ENCODE measurements at places on chromosomes 5 and 9.

GRCh38 chr9:127323393-127323792, 58.8 kb downstream of the GARNL3 start:
- DNase-seq = no peak

GRCh38 chr9:70053864-70054263, 10.2 kb downstream of the MAMDC2 start:
- DNase-seq = no peak

- DNase-seq = no peak
Measured at GRCh38 chr9:78769690-78770089, 472.8 kb downstream of the PSAT1 start.

DNA sequence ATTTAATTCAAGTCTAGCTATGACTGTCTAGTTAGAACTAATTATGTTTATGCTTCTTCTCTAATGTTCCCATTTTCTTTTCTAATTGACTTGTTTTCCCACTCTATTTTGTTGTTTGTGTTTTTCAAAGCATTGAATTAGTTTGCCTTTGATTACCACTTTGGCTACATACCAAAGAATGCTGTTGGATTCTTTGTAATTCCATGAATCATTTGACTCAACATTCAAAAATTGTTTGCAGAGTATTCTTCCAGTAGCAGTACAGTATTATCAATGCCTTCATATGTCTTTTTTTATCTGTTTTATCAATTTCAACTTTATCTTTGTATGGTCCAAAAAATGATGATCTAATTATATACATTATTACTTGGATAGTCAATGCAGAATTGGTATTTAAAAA, 288.7 kb downstream of the RFX3 start:
- DNase-seq = no peak

DNA sequence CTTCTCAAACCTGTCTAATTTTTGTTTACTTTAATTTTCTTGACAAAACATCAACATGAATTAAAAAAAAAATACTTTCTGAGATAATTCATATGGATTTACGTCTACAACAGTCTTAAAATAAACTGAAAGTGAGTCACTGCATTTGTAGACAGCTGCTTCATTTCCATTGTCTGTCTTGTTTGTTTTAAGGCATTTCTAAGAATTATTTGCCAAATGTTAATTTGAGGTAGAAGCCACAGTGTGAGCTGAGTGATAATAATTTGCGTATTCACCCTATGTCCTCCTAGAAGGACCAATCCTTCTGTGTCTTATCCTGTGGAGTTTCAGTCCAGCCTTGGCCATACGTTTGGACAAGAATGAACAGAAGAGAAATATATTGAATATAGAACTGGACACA, 174.5 kb downstream of the CFAP90 start:
- no peak for DNase-seq

DNA sequence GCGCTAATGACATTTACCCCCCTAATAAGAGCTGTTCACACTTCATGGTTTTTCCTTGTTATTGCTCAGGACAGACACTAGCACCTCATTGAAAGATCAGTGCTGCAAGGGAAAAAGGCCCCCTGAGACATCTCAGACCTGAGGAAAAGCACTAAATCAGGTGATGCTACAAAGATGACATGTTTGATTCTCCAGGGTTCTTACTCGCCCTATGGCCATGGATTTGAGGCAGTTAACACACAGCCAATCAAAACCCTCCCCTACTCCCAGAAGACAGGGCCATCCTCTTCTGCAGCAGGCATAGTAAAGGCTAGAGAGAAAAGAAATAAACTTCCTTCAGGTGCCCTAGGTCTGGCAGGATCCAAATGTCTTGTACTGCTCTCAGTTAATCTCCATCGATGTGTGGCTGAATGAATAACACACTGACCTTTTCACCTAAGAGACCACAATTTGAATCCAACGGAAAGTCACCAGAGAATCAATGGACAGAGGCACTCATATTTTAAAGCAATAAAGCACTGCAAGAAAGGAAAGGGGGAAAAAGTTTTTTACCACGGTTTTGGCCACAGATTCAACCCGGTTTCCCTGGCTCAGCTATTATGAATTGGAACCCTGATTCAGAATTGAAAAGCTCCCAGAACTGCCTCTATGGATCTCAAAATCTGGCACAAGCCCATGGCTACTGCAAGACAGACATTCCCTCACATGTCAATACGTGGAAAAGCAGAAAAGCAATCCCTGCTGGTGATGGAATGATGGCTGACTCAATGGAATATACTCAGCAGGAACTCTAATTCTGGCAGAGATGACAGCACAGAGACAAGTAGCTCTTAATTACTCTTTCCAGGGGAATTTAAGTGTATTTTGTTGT, 329.5 kb downstream of the BNC2 start:
- DNase-seq = no peak

DNA sequence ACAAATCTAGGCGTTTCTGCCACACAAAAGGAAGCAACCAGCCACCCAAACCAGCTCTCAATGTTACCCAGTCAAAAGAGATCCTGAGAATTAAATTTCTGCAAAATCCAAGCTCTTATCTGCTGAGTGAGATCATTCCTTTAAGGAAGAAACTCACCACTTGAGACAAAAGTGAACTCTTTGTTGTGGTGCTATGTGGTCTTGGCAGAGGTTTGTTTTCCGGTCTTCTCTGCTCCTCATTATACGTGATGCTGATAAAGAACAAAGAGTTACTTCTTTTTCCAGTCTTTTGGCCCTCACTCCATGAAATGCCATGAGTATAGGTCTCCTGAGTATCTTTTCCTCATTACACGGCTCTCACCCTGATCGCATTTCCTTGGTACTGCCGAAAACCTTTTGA, 82.1 kb downstream of the PRKACG start:
- DNase-seq = no peak

GRCh38 chr5:139049780-139050179, 148.4 kb downstream of the SIL1 start:
- no peak for DNase-seq

GRCh38 chr5:68288707-68289134, 73.2 kb downstream of the PIK3R1 start:
- no peak for DNase-seq

Data from activated T-helper 9 cell treated with anti-CD3 and anti-CD28 coated beads, Interleukin-2, amount 50 U/mL, for 16 hours (primary cell).